Activated naive CD8-positive, alpha-beta T cell treated with anti-CD3 and anti-CD28 coated beads for 36 hours (primary cell): ENCODE measurements at places on chromosomes 7 and 10.

GRCh38 chr7:81676813-81677212, 93.0 kb downstream of the HGF start:
- no peak for DNase-seq

DNA sequence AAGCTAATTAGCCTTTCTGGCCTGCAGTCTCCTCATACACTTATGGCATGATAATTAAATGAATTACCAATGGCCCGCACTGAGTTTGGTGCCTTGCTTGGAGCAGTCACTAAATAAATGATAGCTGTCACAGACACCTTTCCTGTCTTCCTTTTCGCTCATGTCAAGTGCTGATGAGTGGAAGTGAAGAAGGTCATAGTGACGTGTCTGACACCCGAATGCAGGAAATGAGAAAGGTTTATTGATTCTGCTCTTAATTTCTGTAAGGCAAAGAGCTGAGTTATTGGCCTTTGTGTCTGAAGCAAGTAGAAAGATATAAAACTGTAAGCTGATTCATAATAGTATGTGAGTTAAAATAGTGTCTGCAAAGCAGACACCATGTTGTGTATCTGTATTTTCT, 13.2 kb upstream of the ESYT2 start:
- DNase-seq: no peak

GRCh38 chr7:69042138-69042537, 556.1 kb upstream of the AUTS2 start:
- no peak for DNase-seq

DNA sequence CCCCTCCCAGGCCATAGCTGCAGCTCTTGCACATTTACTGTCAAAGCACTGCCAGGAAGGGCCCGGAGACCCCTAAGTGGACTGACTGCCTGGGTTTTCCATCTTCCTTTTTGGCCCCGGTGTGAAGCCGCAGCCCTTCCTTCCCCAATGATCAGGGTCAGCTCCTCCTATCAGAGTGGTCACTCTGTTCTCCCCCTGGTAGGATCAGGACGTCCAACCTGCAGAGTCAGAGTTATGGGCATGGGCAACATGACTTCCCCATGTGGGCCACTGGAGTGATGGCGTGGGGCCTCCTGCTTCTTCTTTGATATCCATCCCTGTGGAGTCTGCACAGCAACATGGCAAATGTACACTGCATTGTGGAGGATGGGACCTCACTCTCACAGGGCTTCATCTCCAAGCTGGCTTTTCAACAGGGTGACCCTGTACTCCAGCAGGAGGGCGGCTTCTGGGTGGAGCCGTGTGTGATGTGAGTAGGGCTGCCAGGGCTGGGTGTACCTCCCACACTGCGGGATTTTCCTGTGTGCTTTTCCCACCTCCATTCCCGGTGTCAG, 6.4 kb upstream of the RAMP3 start:
- no peak for DNase-seq

DNA sequence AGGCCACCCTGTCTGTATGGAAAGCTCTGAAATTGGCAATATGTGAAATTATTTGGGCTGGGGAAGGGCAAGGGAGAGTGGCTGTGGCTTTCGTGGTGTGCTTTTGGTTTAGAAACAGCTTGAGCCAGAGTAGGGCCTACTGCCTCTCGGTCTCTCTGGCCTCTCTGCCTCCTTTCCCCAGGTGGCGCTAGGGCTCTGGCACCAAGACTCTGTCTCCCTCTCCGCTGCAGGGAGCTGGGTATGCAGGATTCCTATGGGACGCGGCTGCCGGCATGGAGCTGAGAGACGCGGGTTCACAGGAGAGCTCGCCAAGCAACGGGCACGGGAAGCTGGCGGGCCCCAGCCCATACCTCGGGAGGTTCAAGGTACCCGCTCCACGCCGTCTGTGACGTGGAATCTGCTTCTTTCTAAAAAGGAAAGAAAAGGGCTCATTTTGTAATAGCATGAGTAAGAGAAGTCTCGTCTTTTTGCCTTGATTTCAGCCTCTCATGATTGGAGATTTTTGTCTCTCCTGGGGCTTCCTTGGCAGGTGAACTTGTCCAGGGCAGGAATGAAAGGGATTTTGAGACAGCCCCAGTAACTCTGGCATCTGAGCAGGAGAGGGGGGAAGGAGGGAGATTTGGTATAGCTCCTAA, 105.1 kb upstream of the ANLN start:
- no peak for DNase-seq

DNA sequence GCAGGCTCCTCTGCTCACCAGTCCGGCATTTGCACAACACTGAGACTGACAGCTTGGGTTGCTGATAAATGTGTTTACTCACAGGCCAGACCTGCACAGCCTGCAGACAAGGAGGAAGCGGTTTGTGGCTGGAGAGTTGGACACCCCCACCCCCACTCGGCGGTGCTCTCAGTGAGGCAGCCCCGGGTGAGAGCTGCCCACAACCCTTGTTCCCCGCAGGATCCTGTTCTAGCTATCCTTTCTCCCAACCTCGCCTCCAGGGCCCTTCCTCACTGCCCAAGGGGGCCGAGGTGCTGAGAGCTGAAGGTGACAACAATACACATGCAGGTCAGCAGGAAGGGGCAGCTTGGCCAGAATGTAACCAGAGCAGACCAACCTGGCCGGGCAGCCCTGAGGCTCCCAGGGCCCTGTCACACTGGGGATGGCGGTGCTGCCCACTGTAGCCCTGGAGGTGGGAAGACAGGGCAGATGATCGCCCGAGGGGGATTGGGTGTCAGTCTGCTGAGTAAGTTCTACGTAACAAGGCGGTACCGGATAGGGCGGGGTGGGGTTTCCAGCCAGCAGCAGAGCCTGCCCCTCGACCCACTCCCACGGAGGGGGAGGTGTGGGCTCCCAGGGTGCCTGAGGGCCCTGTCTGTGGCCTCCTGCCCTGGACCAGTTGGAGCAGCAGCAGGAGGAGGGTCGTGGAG, 2.1 kb upstream of the ADAM8 start:
- peak; percentile 31 for DNase-seq

GRCh38 chr7:5679813-5680473, 101.5 kb downstream of the RNF216 start:
- DNase-seq: no peak

DNA sequence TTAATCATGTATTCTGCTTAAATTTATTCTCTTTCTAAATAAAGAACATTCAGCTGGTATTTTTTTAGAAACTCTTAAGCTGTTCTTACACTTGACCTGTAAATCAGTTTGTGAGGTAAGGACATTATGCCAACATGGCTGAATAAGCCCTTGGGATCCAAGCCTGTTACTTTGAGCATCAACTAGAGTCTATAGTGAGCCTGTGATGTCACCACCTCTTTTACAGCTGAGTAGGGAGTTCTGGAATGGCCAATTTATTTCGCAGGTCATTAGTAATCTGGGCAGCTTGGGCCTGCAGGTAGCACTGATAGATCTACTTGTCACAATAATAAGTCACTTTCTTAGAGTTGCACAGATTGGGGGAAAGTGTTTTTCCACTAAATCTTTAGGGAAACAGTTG, 915.2 kb upstream of the MBL2 start:
- DNase-seq: no peak

DNA sequence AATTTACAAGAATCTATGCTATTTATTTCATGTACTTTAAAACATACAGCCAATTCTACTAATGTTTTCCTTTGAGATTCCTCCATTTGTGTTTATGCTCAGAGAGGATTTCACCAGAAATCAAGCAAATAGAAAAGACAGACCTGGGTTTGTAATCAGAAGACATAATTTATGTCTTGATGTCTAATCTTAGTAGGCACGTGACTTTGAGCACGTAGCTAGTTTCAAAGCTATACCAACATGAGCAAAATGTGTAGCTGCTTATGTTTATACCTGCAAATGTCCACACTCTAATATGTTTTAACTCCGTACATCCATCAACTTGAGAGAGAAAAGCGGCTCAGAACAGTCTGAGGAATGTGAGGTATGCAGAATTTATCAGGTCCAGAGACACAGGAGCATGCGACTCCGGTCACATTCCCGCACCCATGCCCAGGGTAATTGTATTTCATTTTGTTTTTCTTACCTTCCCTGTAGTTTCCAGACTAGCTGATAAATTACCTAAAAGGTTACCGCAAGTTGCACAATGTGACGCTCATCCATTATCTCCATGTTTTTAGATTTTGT, 40.0 kb downstream of the SVOPL start:
- DNase-seq: no peak

GRCh38 chr7:93719546-93719945, 145.0 kb upstream of the CALCR start:
- DNase-seq: no peak

DNA sequence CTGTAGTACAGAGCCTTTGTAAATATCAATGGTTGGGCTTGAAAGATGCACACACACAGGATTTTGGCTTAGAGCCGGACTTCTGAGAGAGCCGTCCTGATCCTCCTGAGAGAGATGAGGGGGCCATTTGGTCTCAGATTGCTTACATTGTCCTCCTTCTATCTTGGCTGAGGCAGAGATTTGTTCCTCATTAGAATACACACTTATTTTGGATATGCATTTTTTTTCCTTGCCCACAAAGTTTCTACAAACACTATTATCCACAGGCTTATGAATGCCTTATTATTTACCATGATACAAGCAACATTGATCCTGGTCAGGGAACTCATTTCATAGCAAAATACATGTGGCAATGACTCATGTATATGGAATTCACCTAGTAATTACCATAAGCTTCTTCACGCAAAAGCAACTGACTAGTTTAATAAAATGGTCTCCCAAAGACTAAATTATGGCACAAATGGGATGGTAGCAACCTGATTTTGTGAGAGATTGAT, 175.3 kb downstream of the MDFIC start:
- no peak for DNase-seq

DNA sequence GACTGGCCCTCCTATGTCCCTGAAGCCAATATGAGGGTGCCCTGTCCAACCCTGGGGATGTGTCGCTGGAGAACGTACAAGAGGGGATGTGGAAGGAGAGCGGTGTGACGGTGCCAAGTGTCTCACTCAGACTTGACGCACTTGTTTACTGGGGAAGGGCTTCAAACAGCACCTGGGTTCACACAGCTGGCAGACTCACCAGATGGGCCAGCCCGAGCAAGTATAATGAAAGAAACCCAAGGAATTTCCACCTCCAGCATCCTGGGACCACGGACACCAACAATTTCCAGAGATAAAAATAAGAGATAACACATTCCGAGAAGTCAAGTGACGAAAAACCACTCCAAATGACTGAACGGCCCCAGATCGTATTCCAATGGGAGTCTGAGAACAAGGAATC, 5.3 kb downstream of the ATP5MF start:
- DNase-seq: no peak

DNA sequence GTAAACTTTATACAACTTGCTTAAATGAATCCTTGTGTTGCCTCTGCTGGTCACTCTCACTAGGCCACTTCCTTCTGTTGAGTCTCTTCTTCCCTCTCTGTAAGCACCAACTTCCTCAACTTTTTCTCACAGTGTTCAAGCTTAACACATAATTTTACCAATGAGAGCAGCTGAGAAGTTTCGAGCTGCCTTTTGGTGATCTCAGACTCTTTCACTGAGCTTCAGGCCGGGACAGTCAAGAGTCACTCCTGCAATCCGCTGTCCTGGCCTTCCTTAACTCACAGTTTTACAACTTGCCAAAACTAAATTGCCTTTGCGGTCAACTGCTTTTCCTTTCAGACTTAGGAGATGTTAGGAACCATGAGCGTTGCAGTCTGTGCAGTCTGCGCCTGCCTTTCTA, 47.4 kb downstream of the PRPF18 start:
- DNase-seq: no peak
